Stimulated activated CD4-positive, alpha-beta T cell treated with anti-CD3 and anti-CD28 coated beads, Interleukin-15, amount 100 ng/mL, for 1 hour (primary cell): ENCODE measurements at places on chromosomes 1 and 21.
A peak's percentile ranks its signal among the peaks of the same experiment; 100 is the strongest.

DNA sequence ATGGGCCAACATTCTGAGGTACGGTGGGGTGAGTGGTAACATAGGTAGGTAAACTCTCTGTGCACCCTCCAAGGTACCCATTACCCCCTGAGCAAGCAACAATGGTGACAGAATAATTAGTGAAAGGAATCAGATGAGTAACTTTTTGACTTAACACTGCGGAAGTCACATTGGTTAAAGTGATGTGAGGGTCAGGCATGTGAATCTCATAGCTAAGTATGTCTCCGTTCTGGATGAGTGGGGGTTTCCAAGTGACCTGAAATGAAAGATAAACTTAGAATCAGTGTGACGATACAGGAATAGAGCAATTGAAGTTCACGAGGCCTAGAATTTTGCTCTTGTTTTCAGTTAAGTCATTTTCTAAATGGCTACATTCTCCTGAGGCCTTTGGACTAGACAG is 311.7 kb downstream of the KCTD3 start:
- DNase-seq: no peak

GRCh38 chr1:240027059-240027462 is 64.6 kb upstream of the FMN2 start:
- DNase-seq: no peak

DNA sequence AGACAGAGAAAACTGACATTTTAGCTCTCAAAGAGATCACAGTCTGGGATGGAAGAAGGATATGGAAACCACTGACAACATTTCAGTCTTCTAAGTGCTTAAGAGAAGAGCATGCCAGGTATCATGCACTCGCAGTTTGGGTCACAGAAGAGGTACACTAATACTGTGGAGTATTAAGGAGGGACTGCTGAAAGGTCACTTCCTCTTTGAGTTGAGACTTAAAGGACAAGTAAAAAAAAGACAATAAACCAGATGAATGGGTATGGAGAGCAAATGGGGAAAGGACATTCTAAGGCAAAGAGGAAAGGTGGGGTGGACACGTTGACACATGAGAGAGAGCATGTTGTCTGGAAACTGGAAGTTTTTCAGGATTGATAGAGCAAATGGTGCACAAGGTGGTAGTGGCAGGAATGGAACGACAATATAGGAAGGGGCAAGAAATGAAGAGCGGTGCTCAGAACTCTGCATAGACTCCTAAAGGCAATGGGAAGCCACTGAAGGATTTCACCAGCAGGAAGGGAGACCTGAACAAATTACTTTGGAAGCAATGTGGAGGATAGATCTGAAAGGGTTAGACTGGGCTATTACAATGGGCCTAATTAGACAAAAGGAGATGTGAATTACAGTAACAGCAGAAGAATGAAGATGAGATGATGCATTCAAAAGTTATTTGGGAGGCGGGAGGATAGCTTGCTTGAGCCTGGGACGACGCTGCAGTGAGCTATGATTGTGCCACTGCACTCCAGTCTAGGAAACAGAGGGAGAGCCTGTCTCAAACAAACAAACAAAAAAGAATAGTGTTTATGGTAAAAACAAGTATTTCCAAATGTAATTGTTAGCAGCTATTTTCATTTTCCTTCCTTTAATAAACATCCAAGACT is 11.1 kb downstream of the DIPK1A start:
- no peak for DNase-seq

DNA sequence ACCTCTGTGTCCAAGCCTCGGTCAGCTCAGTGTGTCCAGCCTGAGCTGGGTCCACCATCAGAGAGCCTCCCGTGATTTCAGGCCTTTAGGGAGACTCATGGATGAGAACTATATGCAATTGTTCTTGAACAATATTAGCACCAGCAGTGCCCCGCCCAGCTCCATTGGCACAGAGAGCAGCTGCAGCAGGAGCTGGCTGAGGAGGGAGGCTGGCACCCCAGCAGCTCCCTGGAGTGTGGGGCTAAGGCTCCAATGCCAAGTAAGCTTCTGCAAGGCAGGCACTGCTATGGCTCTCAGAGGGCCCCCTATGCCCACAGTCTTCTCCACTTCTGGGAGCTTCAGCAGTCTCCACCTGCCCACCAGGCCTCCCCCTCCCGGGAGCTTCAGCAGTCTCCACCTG is 593.3 kb downstream of the MATN1 start:
- no peak for DNase-seq

DNA sequence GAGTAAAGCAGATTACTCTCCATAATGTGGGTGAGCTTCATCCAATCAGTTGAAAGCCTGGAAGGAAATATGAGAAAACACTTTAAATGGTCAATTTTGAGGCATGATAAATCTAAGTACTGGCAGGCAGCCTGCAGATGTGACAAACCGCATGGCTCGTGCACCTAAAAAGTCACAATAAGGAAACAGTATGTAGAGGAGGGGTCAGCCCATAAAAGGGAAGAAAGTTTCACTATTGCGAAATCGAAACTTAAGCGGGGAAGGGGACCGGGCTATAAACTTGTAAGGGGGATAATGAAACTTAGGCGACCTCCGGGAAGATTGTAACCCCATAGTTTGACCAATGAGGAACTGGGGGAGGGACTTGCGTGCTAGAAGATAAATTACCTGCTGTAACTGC is 109.8 kb downstream of the PLPPR4 start:
- DNase-seq: no peak

DNA sequence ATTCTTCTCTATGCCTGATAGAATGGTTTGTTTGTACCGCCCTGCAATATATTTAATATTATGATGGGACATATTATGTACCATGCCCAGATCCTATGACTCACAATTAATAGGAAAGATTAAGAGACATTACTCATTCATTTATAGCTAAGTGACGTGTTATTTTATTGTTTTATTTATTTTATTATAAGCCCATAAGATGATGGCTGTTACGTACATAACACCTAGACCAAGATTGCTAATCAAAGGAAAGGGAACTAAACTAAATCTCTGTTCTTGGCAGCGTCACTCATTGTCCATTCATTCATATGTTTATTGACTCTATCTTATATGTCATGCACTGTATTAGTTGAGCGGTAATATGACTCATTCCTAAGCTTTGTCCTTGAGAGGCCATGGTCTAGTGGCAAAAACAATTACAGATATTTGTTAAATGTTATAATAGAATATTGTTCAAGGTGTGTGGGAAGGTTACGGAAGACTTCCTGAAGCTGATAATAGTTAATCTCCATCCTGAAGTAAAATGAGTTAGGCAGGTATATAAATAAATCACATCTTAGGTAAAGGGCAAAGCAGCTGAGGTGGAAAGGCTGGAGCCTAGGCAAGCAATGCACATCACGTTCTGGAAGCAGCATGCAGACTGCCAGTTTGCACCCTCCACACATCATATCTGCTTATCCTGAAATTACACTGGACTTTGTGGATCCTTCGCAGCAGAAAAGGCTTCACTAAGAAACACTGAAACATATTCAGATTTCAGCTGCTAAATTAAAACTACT is 16.6 kb upstream of the CD55 start:
- no peak for DNase-seq

- DNase-seq: no peak
Measured at GRCh38 chr21:37665230-37666024, 250.8 kb downstream of the KCNJ6 start.

- DNase-seq: no peak
Measured at GRCh38 chr1:159856576-159856975, 5.9 kb downstream of the VSIG8 start.

GRCh38 chr1:92804721-92805201 is 19.9 kb upstream of the EVI5 start:
- no peak for DNase-seq

GRCh38 chr1:19341201-19342061 is 29.3 kb downstream of the SLC66A1 start:
- peak; percentile 50 for DNase-seq

GRCh38 chr1:203596673-203597210 is 29.9 kb upstream of the ATP2B4 start:
- DNase-seq: no peak

GRCh38 chr1:201582705-201583442 is 43.9 kb downstream of the NAV1 start:
- no peak for DNase-seq

DNA sequence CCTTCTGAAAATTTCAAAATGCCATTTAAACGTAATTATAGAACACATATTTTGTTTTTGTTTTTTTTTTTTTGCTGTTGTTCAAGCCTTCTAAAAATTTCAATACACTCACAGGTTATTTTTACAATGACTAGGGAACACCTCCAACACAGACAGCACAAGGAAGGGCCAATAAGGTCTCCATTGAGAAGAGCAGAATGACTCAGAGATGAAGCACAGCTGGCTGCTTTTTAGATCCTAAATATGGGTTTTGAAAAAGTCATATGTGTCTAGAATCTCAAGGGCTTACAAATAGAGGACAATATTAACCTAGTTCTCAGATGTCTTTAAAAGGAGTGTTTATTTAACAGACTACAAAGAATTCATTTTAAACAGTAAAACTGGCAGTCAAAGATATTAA is 104.6 kb downstream of the NEGR1 start:
- no peak for DNase-seq

GRCh38 chr1:244157731-244158438 is 106.8 kb downstream of the ZBTB18 start:
- no peak for DNase-seq

GRCh38 chr1:51086496-51087271 is 15.3 kb upstream of the C1orf185 start:
- no peak for DNase-seq

- no peak for DNase-seq
Measured at GRCh38 chr21:21183092-21183491, 184.9 kb downstream of the NCAM2 start.

GRCh38 chr1:218394416-218394815 is 49.3 kb downstream of the TGFB2 start:
- DNase-seq: no peak

GRCh38 chr1:30755746-30756145 is 1.8 kb downstream of the LAPTM5 start:
- no peak for DNase-seq

DNA sequence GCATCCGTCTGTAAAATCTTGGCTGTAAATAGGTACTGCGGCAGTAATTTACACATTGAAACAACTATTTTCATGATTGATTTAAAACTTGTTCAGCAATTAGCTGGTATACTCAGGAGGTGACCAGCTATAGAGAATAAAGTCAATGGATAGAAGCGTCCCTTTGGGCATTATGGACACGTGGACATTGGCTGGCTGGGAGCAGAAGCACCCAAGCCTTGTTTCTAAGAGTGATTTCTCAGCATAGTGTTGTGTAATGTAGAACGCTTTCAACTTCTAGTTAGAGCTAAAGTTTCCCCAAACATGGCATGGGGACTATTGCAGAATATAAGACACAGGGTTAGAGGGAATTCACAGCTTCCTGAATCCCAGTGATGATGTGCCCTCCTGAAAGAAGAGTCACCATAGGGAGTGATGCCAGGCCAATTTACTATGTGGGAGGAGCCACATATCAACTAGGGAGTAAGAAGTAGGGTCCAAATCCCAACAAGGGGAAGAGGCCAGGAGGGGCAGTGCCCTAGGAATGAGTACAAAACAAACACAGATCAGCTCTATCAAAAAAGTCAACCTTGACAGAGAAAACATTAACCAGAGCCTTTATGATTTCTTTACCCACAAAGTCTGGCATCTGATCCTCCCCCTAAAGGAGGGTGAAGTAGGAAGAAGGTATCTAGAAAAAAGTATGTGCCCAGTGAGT is 92.7 kb downstream of the SUSD4 start:
- DNase-seq: no peak

DNA sequence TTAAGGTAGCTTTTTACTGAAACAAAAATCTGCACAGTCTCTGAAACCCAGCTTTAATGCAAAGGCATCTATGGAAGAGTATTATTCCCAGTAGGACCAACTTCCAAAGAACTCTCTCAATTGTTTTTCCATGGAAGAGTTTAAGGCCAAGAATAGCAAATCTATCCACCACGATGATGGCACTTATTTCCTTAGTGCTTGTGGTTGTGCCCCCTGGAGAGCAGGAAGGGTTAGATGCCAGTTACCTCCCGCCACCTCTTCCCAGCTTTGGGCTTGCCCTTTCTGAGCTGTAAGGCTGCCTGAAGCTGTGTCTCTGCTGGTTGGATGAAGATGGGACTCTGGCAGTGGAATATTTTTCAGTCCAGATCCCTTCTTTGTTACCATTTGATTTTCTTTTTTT is 4.8 kb upstream of the ATP1A1 start:
- no peak for DNase-seq

GRCh38 chr1:47226121-47226838 is 5.7 kb downstream of the TAL1 start:
- no peak for DNase-seq

GRCh38 chr1:67683316-67683715 is 1.7 kb upstream of the GADD45A start:
- DNase-seq: no peak

GRCh38 chr1:196136396-196136795 is 471.8 kb downstream of the KCNT2 start:
- no peak for DNase-seq

DNA sequence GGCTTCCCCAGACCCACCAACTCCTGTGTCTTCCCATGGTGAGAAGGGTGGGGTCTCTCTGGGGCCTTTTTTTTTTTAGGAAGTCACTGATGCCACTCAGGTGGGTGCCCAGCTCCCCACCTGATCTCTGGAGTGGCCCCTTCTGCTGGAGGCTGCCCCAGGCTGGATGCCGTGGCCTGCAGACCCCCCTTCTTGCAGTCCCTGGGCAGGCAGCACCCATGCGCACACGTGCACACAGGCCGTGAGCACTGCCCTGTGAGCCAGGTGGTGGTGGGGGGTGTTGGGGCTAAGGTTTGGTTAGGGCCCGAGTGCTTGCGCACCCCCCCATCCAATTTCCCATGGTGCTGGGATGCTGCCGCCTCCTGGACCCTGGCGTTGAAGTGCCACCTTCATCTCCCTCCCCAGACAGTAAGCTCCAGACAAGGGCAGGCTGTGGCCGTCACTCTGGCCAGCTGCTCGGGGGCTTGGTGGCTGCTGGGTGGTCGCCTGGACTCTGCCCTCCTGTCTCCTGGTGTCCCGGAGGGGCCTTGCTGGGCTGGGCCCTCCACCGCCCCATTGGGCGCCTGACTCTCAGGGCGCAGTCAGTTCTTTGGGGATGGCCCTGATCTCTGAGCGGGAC is 50.6 kb downstream of the SKI start:
- DNase-seq: no peak

GRCh38 chr1:240341365-240342250 is 249.9 kb downstream of the FMN2 start:
- DNase-seq: no peak

DNA sequence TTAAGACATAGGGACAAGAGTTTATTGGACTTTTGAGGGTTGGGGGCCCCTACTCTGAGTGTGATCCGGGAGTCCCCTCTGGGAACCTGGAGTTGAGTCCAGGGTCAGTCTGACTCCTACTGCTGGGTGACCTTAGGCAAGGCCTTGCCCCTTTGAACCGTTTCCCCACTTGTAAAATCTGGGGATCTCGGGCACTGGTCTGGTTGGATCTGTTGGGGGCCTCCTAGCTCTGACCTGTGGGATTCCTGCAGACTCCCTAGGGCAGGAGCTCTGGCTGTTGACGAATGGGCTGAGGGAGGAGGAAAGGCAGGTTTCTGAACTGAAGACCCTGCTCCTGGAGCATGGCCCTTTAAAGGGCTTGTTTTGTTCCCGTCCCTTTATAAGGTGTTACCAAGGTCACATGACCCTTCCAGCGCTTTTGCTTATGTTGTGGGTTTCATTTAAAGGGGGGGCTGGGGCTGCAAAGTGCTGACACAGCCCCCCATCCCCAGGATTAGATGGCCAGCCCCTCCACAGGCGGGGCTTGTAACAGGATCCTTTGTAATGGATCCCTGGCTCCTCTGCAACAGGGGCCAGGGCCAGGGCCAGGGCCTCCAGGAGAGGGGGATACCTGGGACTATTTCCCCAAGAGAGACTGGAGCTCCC is 50.7 kb downstream of the YARS1 start:
- DNase-seq: no peak
